ENCODE measurements at places on chromosomes 12 and 14. TPM values are rescaled to one million over a fixed set of nuclear protein-coding genes. Genes with fewer than 3 reads are reported as not detected.

DNA sequence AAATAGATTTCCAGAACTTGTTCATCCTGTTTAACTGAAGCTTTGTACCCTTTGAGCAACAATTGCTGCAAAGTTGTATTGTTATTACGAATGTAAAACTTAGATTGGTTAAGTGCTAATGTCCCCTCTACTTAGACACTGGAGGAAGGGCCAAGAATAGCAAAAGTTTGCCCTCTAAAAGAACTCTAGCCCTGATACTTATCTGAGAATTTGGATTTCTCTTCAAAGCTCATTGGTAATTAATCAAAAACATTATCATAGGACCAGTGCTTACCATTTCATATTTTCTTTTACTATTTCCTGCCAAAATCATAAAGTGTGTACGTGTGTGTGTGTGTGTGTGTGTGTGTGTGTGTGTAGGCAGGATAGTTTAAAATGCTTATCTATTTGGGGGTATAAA lies 58.2 kb downstream of the LMNTD1 start:
- DNase-seq = no peak

GRCh38 chr14:80049055-80049454 lies 162.2 kb downstream of the DIO2 start:
- DNase-seq = no peak

GRCh38 chr12:123836292-123836691 lies 74.2 kb downstream of the DNAH10 start:
- DNase-seq = no peak

- no peak for DNase-seq
Observed at GRCh38 chr14:37013078-37013477, 159.3 kb downstream of the SLC25A21 start.

DNA sequence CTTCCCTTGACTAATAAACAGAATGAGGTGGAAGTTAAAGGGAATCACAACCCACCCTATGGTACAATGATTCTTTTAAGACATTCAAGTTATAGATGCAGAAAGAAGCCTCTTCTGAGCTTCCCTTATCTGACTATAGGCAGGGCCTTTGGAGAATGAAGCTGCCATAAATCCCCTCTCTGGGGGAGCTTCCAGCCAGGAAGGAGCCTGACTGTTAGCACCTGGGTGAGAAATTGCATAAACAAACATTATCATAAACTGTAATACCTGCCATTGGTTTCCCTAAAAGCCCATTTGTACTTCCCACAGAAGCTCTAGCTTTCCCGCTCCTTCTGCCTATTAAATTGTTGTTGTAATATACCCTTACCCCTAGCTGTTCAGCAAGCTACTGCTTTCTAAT lies 81.3 kb upstream of the RESF1 start:
- no peak for DNase-seq

DNA sequence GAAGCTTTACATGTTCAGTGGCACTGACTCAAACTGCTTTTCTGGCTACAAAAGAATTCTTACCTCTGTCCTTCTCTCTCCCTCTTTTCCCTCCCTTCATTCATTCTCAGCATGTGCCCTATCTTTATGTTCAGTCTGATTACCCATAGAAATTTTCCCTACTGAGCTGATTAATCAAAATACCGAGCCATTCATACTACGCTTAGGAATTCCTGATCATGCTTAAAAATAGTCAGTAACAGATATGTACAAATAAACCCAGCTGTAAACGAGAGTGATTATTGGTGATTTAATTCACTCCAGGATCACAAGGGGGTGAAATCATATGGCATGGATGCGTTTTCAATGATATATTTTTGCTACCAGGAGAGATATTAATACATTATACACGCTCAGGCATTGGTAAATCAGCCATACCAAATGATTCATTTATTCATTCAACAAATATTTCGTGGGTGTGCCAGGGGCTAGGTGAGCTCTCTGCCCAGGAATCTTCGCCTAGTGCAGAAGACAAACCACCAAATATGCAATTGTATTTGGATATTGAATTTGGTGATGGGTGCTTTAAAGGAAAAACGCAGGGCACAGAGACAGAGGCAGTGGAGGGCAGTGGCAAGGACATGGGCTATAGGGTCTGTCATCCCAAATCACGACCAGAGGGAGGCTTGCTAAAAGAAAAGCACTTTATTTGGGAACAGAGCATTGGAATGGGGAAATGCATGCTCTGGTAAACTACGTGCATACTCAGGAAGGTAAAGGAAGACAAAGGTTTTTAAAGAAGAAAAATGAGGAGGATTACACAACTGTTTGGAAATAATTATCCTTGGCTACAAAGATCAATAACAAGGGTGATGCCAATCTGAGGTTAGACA lies 13.9 kb upstream of the VRK1 start:
- no peak for DNase-seq

- DNase-seq = no peak
Observed at GRCh38 chr14:63478437-63478852, 64.7 kb downstream of the PPP2R5E start.

GRCh38 chr12:11408096-11408495 lies 12.7 kb upstream of the PRB2 start:
- DNase-seq = no peak

GRCh38 chr14:60662982-60663381 lies 13.7 kb upstream of the SIX1 start:
- DNase-seq = no peak

GRCh38 chr14:71089971-71090370 lies 182.7 kb downstream of the PCNX1 start:
- no peak for DNase-seq

DNA sequence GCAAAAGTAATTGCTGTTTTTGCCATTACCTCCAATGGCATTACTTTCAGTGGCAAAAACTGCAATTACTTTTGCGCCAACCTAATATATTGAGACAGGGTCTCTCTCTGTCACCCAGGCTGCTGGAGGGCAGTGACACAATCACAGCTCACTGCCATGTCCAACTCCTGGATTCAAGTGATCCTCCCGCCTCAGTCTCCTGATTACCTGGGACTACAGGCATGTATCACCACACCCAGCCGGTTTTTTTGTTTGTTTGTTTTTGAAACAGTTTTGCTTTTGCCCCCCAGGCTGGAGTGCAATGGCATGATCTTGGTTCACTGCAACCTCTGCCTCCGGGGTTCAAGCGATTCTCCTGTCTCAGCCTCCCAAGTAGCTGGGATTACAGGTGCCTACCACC lies 15.7 kb upstream of the KDM2B start:
- no peak for DNase-seq

DNA sequence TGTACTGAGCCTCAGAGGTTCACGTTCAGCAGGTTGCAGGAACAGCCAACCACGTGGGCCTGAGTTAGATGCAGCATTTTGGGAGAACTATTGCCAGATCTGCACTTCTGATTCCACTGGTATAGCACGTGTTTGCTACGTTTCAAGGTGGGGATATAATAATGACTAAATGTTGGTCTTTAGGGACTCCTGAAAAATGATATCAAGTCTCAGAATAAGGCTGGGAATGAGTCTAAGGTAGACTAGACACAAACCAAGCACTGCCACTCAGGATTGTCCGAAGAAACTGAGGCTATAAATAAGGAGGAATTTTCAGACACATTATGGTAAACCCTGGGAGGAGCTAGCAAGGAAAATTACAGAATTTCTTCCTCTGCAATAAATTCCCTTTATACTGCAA lies 98.1 kb downstream of the ESR2 start:
- no peak for DNase-seq

DNA sequence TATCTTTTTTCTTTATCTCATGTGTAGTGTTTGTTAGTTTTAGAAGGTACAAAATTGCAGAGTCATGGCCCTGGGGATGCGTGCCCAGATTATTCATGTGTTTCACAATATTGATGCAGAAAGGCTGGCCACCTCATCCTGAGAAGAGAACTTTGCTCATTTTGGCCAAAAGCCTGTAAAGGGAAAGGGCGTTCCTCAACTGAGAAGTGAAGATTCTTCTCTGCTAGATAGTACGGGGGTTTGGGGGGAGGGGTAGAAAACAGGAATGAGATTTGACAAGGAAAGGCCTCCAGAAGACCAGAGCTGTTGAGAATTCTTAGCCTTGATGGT lies 1.7 kb downstream of the MGST1 start:
- DNase-seq = no peak

- no peak for DNase-seq
Observed at GRCh38 chr14:54094765-54095164, 138.1 kb upstream of the BMP4 start.

DNA sequence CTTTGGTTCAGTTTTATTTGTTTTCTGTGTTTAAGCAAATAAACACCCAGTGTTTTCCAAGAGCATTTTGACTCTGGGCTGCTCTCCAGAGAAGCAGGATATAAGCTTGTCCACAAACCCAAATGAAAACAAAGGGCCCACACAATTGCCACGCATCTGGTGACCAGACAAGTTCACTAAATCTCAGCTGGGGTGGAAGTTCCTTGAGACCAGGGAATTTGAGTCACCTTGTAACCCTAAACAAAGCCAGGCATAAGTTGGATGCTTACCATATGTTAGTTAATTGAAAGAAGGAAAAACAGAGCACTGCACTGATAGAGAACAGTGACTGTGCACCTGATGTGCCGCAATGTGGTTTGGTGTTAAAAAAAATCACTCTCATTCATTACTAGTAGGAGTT lies 1.6 kb upstream of the TXNRD1 start:
- no peak for DNase-seq

GRCh38 chr12:68356060-68356695 lies 24.0 kb upstream of the MDM1 start:
- DNase-seq = no peak

GRCh38 chr12:131942671-131943070 lies 7.1 kb upstream of the EP400 start:
- DNase-seq = no peak

DNA sequence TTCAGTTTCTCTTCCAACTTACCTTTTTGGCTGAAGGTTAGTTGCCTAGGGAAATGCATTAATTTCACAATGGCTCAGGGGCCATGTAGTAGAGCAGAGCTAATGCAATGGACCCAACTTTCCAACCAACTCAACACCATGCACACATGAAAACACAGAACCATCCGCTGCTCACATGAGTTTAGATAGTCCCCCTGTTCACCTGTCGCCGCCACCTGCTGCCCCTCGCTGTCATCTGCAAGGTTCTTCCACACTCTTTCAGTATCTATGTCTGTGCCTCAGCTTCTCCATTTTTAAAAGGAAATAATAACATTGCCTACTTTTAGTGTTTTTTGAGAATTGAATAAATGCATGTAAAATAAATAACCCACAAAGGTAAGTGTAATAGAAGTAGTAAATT lies 585.6 kb downstream of the ETNK1 start:
- no peak for DNase-seq

DNA sequence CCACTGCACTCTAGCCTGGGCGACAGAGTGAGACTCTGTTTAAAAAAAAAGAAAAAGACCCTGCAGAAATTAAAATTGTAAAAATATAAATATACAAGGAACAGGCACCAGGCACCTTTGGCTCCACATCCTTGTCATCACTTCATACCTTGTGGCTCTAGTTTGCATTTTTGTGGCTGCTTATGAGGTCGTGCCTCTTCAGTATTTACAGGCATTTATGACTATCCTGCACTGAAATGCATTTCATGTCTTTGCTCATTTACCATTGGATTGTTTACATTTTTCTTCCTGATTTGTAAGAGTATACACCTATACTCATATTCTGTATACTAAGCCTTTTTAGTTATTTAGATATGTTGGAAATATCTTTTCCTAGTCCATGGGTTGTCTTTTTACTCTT lies 20.1 kb downstream of the BICD1 start:
- DNase-seq = no peak

DNA sequence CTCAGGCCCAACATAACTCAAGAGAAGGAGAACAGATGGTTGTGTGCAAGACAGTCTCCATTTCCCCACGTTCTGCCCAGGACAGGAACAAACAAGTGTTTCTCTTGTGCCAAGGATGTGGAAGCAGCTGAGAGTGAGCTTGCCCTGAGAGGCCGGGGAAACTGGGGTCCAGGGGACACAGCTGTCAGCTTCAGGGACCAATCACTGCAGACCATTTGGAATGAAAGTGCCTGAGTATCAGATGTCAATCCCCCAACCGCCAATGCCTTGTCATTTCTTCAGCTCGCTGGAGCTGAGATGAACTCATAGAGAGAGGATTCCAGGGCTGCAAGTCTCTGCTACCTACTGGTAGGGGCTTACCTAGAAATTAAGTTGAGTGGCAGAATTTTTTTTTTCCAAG lies 71.9 kb upstream of the METAP2 start:
- no peak for DNase-seq

DNA sequence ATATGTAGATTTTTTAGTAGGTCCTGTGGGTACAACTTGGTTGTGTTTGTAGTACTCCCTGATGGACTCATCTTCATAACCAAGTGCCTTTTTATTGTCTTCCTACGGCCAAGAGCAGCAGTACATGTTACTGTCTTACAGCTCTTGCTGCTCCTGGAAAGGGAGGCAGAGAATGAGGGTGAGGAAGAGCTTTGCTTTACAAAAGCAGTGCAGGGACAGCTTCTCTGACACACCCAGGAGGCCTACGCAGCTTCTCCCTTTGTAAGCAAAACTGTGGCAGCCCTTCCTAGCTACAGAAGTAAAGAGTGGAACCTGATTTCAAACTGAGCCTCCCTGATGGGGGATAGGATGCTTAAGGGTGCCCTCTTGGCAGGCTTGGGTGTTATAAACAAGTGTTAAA lies 18.6 kb downstream of the MYRFL start:
- no peak for DNase-seq

- no peak for DNase-seq
Observed at GRCh38 chr12:10408842-10409241, 715 bp downstream of the KLRC4 start.

DNA sequence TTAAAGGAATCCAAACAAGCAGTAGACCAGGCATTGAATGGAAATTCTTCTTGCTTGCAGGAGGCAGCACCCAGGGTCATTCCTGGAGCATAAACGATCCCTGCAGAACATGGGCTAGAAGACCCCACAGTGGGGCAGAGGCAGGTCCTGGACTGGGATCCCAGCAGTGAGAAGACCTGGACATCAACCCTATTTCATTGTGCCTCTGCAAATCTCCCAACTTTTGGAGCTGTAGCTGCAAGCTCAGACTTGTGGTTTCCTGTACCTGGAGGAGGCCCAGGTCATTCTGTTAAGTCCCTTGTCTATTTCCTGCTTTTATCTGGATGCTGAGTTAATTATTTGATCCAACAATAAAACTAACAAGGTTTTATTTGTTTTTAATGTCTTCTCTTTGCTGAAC lies 61.7 kb downstream of the CALM1 start:
- no peak for DNase-seq

GRCh38 chr14:20624495-20625070 lies 16.9 kb downstream of the OR6S1 start:
- DNase-seq = peak; percentile 68

DNA sequence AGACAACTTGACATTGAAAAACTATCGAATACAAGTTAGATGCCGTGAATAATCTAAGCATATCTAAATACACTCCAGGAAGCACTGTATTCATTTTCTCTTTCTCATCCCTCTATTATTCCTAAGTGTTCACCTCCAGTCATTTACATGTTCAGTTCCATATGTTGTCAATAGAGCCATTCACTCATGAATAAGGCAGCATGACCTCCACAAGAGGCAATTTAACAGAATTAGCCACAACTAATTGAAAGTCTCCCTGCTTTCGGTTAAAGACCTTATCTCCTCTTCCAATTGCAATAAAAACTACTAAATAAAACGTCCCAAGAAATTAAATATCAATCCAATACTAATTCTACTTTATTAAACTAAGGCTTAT lies 1.8 kb downstream of the LRIG3 start:
- no peak for DNase-seq

Gene LALBA
- not detected for total RNA-seq

Gene TNS2
- total RNA-seq = 1.4 TPM

Gene ACOT6
- total RNA-seq = not detected

Gene SMARCD1
- total RNA-seq = 72.3 TPM

Gene ACOT4
- total RNA-seq = 1.3 TPM

Gene SDR9C7
- total RNA-seq = not detected

Gene MDGA2
- not detected for total RNA-seq

Gene SIRT4
- 1.4 TPM for total RNA-seq

Gene PLCZ1
- not detected for total RNA-seq

Data from activated CD8-positive, alpha-beta T cell treated with anti-CD3 and anti-CD28 coated beads, Interleukin-2, amount 10 ng/mL, durations not matched to agents 7 days and 5 days (primary cell).